A673 (cell line): ENCODE measurements at places on chromosomes 6 and 20. TPM values are rescaled to one million over a fixed set of nuclear protein-coding genes. Genes with fewer than 3 reads are reported as not detected.

- no peak overlapping the region for H3K4me3 ChIP-seq
- no peak overlapping the region for H3K27ac ChIP-seq
- DNase-seq, result no peak
- H3K27me3 ChIP-seq, result no peaks in the 10 kb centered on the region
These were observed 21.7 kb downstream of the SERPINB1 start for GRCh38 chr6:2819978-2820377.

- peaks cover 19% of the 10 kb centered on the region for H3K4me1 ChIP-seq
- H3K27ac ChIP-seq, result no peak overlapping the region
- H3K36me3 ChIP-seq, result no peaks in the 10 kb centered on the region
These were observed 22.8 kb upstream of the EPM2A start for GRCh38 chr6:145758113-145758512.

- no peak overlapping the region for H3K27ac ChIP-seq
- DNase-seq, result no peak
- peaks cover 8% of the 10 kb centered on the region for H3K4me1 ChIP-seq
- H3K4me3 ChIP-seq, result no peak overlapping the region
- H3K27me3 ChIP-seq, result peaks cover 11% of the 10 kb centered on the region
- peaks cover 53% of the 10 kb centered on the region for H3K36me3 ChIP-seq
These were observed 2.8 kb downstream of the SNRPB2 start for GRCh38 chr20:16732506-16733152.

DNA sequence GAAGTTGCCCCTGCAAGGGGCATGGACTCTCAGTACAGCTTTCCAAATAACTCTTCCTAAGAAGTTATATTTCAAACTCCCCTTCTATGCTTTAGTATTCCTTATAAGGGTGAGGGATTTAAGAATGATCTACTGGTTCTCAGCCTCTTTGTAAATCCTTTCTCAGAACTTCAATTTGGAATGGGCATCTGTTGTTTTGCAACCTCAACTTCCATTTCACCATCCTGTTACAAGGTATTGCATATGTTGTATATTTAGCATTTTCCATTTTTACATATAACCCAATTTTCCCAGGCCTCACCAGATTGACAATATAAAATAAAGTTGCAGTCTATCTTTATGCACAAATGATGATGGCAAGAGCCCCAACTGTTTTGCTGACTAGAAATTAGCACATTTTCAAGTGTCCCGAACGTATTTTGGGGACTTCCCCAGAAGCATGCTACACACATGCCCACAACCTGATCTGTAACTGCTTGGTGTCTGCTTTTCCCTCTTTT is 154.9 kb upstream of the CARMIL1 start:
- no peak for DNase-seq
- no peaks in the 10 kb centered on the region for H3K4me1 ChIP-seq
- H3K36me3 ChIP-seq, result no peaks in the 10 kb centered on the region
- H3K27ac ChIP-seq, result no peak overlapping the region

GRCh38 chr20:6180531-6180930 is 57.7 kb upstream of the FERMT1 start:
- no peak overlapping the region for H3K27ac ChIP-seq
- H3K4me3 ChIP-seq, result no peak overlapping the region
- no peaks in the 10 kb centered on the region for H3K4me1 ChIP-seq
- no peak for DNase-seq

GRCh38 chr6:5302220-5302946 is 41.1 kb downstream of the FARS2 start:
- H3K36me3 ChIP-seq, result no peaks in the 10 kb centered on the region
- no peak overlapping the region for H3K4me3 ChIP-seq
- H3K4me1 ChIP-seq, result peaks cover 18% of the 10 kb centered on the region
- H3K27me3 ChIP-seq, result no peaks in the 10 kb centered on the region
- no peak for DNase-seq

DNA sequence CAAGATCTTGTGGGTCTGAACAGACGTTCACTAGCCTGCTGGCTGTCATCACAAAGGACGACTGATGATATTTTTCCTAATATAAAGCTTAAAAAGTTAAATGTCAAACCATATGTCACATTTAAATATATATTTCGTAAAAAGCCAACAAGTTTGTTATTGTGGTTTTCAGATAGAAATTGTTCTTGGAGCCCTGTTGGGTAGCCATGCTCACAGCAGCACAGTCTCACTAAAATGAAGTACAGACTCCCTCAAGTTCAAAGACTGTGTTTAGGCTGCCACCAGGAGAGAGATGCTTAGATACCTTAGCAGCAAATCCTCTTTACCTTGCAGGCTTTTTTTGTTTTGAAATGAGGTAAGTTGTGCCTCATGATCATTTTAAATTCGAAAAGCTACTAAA is 17.8 kb downstream of the EEF1E1 start:
- H3K27ac ChIP-seq, result peak overlapping the region; percentile 0
- H3K4me1 ChIP-seq, result peaks cover 50% of the 10 kb centered on the region
- H3K27me3 ChIP-seq, result no peaks in the 10 kb centered on the region
- no peak overlapping the region for H3K4me3 ChIP-seq
- peaks cover 41% of the 10 kb centered on the region for H3K36me3 ChIP-seq

- no peaks in the 10 kb centered on the region for H3K4me1 ChIP-seq
- H3K4me3 ChIP-seq, result no peak overlapping the region
- H3K27ac ChIP-seq, result no peak overlapping the region
- DNase-seq, result no peak
- H3K27me3 ChIP-seq, result no peaks in the 10 kb centered on the region
These were observed 51.7 kb upstream of the HINT3 start for GRCh38 chr6:125904871-125905270.

DNA sequence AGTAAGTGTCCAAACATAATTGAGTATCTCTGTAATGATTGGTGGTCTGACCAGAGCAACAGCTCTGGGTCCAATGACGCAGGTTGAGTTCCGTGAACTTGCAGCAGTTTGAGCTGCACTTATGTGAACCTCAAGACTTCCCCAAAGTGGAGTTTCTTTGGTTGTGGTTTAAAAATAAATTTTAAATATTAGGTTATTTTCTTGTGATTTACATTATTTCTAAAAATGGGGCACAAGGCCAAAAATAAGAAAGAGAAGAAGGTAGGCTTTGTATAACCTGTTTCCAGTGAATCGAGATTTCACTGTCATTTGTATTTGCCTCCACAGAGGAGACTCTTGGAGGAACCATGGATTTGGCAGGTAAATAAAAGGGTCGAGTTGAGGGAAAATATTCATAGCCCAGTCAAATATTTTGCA is 166.4 kb upstream of the ZNF217 start:
- H3K4me1 ChIP-seq, result peaks cover 13% of the 10 kb centered on the region
- H3K4me3 ChIP-seq, result no peak overlapping the region
- H3K27ac ChIP-seq, result no peak overlapping the region
- H3K27me3 ChIP-seq, result no peaks in the 10 kb centered on the region

DNA sequence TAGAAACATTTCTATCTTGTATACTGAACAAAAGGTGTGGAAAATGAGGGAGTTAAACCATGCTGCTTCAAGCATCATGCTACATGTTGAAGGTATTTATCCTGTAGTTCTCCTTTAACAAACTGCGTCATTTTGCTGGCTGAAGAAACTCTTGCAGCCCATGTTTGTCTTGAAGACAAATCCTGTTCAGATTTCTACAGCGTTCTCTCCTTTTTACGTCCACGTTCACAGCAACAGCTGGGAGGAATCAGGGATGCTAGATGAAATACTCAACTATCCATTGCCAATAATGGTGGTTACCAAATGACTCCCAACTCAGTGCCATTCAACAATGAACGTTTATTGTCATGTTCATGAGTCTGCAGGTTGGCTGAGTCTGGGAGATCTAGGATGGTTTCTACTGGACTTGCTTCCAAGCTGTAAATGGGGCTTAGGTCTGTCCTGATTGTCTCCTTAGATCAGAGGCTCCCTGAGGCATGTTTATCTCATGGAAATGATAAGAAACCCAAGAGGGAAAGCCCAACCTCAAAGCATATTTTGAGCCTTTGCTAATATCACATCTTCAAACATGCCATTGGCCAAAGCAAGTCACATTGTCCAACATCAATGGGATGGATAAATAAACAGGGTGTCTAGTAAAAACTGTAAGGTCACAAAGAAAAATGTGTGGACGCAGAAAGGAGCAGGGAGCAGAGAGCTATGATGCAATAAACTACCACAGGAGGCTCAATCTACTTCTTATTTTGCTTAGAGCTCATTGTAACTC is 2.7 kb upstream of the PLCB1 start:
- no peaks in the 10 kb centered on the region for H3K36me3 ChIP-seq
- peaks cover 11% of the 10 kb centered on the region for H3K4me1 ChIP-seq
- H3K27me3 ChIP-seq, result peaks cover 17% of the 10 kb centered on the region
- no peak overlapping the region for H3K27ac ChIP-seq

DNA sequence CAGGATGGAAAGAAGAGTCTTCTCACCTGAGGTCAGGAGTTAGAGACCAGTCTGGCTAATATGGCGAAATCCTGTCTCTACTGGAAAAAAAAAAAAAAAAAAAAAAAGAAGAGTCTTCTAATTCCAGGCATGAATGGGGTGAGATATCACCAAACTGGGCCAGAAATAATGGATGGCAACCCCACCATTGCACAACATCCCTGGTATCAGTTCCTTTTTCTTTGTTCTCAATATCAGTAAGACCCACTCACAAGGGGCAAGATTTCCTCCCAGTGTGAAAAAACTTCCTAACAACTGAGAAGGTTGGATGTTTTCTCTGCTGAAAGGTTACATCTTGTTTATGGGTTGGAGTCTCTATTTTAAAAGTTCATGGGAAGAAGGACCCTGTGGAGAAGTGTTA is 23.6 kb upstream of the NR2E1 start:
- H3K4me1 ChIP-seq, result no peaks in the 10 kb centered on the region
- no peak overlapping the region for H3K27ac ChIP-seq

- H3K4me3 ChIP-seq, result no peak overlapping the region
- H3K27me3 ChIP-seq, result peaks cover 54% of the 10 kb centered on the region
- DNase-seq, result peak; percentile 28
- no peaks in the 10 kb centered on the region for H3K4me1 ChIP-seq
- no peaks in the 10 kb centered on the region for H3K36me3 ChIP-seq
These were observed 45.1 kb upstream of the FAM83D start for GRCh38 chr20:38880952-38881735.

GRCh38 chr6:108928650-108929049 is 80.4 kb downstream of the ARMC2 start:
- no peak overlapping the region for H3K27ac ChIP-seq
- no peaks in the 10 kb centered on the region for H3K36me3 ChIP-seq
- DNase-seq, result no peak
- H3K27me3 ChIP-seq, result no peaks in the 10 kb centered on the region
- H3K4me1 ChIP-seq, result no peaks in the 10 kb centered on the region
- H3K4me3 ChIP-seq, result no peak overlapping the region

- no peaks in the 10 kb centered on the region for H3K4me1 ChIP-seq
- no peaks in the 10 kb centered on the region for H3K36me3 ChIP-seq
- H3K27ac ChIP-seq, result no peak overlapping the region
These were observed 576.3 kb downstream of the PKHD1 start for GRCh38 chr6:51511081-51511480.

- H3K27me3 ChIP-seq, result no peaks in the 10 kb centered on the region
- H3K36me3 ChIP-seq, result no peaks in the 10 kb centered on the region
- H3K27ac ChIP-seq, result peak overlapping the region; percentile 86
- DNase-seq, result peak; percentile 34
- peak overlapping the region; percentile 60 for H3K4me3 ChIP-seq
- no peaks in the 10 kb centered on the region for H3K4me1 ChIP-seq
These were observed 970 bp downstream of the BLTP3A start for GRCh38 chr6:34792605-34793500.

- no peaks in the 10 kb centered on the region for H3K36me3 ChIP-seq
- H3K4me1 ChIP-seq, result no peaks in the 10 kb centered on the region
These were observed 107.1 kb downstream of the ZDHHC14 start for GRCh38 chr6:157488058-157488457.

GRCh38 chr6:101803136-101803535 is 409.6 kb downstream of the GRIK2 start:
- no peaks in the 10 kb centered on the region for H3K4me1 ChIP-seq
- no peak for DNase-seq
- no peak overlapping the region for H3K4me3 ChIP-seq
- H3K27ac ChIP-seq, result no peak overlapping the region
- no peaks in the 10 kb centered on the region for H3K36me3 ChIP-seq

DNA sequence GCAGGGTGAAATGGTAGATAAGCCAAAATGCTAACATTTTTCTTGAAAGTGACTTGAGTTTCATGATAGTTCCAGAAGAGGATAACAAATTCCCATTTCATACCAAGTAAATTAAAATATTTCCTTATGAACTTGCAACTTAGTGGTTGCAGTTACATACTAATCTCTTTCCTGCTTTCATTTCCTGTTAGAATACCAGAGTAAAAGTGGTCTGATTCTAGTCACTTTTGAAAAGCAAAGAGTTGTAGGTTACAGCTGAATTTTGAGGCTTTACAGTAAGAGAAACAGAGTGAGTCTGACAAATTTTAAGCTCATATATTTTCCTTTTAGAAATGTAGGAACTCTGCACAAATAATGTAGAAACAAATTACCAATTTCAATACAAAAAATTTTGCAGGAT is 117.4 kb downstream of the ZFAND3 start:
- no peak overlapping the region for H3K4me3 ChIP-seq
- no peaks in the 10 kb centered on the region for H3K36me3 ChIP-seq
- H3K27me3 ChIP-seq, result no peaks in the 10 kb centered on the region
- DNase-seq, result peak; percentile 37
- peaks cover 65% of the 10 kb centered on the region for H3K4me1 ChIP-seq

SYCP2 gene
- 0.37 and 0.88 TPM in 2 replicates for total RNA-seq

FNDC1 gene
- not detected in 2 replicates for total RNA-seq

HLA-DRA gene
- total RNA-seq, result not detected in 2 replicates

BMP6 gene
- total RNA-seq, result 1.7 and 1.9 TPM in 2 replicates

ANGPT4 gene
- not detected in 2 replicates for total RNA-seq

MOG gene
- total RNA-seq, result not detected in 2 replicates

CST3 gene
- 82.7 and 91.3 TPM in 2 replicates for total RNA-seq

KHDC1L gene
- not detected in 2 replicates for total RNA-seq

SLC32A1 gene
- total RNA-seq, result not detected in 2 replicates

PNPLA1 gene
- total RNA-seq, result 0.20 and 0.26 TPM in 2 replicates

PRICKLE4 gene
- total RNA-seq, result 1.9 TPM in 1 of 2 replicates, not detected in the other
